ENCODE measurements at places on chromosomes 13 and 19.

GRCh38 chr19:38977445-38978325 is 2.1 kb upstream of the FBXO17 start:
- no peak for DNase-seq

GRCh38 chr13:37187105-37187504 is 81.6 kb upstream of the CSNK1A1L start:
- no peak for DNase-seq

GRCh38 chr19:55459551-55459949 is 1.9 kb downstream of the ISOC2 start:
- DNase-seq = no peak

- no peak for DNase-seq
Observed at GRCh38 chr19:547117-547516, 3.3 kb downstream of the GZMM start.

- DNase-seq = no peak
Observed at GRCh38 chr19:48683349-48683748, 10.5 kb upstream of the NTN5 start.

GRCh38 chr19:58394821-58395219 is 636 bp upstream of the RNF225 start:
- no peak for DNase-seq

DNA sequence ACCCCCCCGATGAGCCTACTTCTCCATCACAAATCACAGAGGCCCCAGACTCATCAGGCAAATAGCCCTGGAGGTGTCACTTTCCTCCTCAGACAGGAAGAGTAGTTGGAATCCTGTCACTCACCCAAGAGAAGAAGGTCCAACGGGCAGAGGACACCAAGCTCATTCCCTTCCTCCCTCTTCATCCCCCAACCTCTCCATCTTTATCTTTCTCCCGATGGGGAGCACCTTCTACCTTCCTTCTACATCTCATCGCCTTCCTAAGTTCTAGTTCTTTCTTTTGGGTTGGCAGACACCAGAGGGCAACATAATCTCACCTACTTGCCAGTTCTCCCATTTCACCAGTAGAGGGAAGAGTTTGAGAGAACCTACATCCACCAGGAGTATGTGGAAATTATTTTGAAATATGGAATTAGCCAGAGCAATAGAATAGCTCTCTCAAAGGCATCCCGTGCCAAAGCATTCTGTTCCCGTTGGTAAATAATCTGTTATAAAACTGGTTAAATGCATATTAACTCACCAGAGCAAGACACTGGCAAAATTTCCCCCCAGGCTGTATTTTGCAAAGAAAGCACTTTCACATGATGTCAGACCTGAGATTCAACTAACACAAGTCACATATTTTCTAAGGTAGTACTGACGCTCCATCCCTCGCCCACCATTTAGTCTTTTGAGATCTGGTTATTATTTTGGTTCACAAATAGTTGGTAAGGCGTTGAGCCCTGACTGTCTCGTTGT is 55.0 kb downstream of the ZIC5 start:
- DNase-seq = no peak

GRCh38 chr13:20188667-20189553 is 3.8 kb downstream of the GJB2 start:
- DNase-seq = no peak

GRCh38 chr19:10812196-10812595 is 23.8 kb downstream of the TMED1 start:
- no peak for DNase-seq

- no peak for DNase-seq
Observed at GRCh38 chr13:46804391-46804815, 7.4 kb upstream of the ESD start.

GRCh38 chr19:32969549-32969948 is 2.2 kb downstream of the CEP89 start:
- no peak for DNase-seq

DNA sequence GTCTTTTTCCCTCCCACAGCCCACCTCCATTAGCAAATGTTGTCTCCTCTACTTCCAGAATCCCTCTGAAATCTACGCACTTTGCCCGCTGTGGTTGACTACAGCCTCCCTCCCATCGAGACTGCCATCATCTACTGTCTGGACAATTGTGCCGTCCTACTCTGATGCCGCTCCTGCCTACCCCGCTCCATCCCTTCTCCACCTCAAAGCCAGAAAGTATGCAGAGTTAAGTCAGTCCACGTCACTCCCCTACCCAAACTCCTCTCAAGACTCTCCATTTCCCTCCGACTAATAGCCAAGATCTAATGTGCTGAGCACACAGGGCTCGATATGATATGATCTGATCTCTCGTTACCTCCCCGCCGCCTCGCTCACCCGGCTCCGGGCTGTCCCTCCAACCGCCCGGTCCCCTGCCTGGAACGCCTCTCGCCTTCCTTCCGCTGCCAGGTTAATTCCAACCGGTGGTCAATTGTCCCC is 556 bp downstream of the CACTIN start:
- no peak for DNase-seq

GRCh38 chr13:39685652-39686051 is 30.2 kb downstream of the COG6 start:
- no peak for DNase-seq

- DNase-seq = no peak
Observed at GRCh38 chr13:94389604-94390351, 89.7 kb downstream of the DCT start.

DNA sequence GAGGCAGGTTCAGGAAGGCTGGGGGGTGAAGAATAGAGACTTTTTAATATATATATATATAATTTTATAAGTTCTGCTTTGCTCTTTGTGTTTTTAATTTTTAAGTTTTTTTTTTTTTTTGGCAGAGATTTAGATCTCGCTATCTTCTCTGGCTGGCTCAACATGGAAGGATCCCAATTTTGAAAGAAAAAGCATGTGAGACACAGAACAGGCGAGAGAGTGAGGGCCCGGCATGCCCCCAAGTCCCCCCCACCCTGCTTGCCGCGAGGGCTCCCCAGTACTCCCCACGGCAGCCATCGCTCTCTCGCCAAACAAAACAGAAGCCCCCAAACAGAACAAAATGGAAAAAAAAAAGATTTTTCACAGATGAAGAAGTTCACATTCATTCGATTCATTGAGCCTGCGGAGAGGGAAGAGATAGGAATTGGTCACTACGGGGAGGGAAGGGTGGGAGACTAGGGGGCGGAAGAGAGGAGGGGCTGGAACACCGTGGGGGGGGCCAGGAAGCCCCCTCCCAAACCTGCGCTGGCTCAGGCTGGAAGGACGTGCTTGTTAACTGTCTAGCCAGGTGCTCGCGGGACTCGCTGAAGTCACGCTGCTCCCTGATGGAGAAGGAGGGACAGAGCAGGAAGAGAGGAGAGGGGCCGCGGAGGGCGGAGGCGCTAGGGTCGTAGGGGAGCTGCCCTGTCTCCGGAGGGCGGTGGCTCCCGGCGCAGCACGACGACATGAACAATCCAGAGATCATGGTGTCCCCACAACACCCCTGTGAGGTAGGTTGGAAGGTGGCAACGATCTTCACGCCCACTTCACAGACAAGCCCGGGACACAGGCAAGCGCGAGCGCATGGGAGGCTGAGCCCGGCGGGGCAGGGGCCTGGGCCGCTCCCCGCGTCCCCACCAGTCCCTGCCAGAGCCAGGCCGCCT is 10.6 kb downstream of the KHSRP start:
- no peak for DNase-seq

DNA sequence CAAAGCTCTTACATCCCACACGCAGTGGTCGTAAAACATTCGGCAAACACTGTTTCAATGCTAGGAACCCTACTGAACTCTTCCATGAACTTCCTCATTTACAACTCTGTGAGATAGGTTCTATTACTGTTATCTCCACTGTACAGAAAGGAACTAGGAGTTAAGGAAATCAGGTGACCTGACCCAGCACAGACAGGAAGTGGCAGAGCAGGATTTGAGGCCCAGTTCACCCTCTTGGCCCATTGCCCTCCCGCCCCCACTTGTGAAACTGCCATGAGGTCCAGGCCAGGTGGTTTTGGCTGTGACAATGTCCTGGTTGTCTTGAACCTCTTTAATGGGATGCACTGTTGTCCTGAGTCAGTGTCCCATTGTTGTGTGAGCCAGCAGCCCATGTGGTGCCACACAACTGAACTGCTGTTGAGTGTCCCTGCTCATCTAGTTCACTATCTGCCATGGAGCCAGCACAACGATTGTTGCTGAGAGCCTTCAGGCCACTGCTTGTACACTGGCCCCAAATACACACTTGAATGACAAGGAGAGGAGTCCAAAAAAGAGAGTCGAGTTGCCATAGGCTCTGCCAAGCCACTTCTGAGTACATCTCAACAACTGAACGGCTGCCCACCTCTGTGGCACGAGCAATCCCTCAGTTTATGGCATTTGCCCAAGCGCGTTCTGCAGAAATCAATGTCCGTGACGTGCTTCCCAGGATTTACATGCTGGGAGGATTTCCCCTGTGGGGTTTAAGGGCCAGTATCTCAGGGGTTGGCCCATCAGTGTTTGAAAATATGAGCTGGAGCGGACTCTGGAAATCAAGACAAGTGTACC is 484.6 kb downstream of the TSHZ3 start:
- peak; percentile 56 for DNase-seq

GRCh38 chr19:50500753-50501151 is 10.2 kb downstream of the JOSD2 start:
- no peak for DNase-seq

DNA sequence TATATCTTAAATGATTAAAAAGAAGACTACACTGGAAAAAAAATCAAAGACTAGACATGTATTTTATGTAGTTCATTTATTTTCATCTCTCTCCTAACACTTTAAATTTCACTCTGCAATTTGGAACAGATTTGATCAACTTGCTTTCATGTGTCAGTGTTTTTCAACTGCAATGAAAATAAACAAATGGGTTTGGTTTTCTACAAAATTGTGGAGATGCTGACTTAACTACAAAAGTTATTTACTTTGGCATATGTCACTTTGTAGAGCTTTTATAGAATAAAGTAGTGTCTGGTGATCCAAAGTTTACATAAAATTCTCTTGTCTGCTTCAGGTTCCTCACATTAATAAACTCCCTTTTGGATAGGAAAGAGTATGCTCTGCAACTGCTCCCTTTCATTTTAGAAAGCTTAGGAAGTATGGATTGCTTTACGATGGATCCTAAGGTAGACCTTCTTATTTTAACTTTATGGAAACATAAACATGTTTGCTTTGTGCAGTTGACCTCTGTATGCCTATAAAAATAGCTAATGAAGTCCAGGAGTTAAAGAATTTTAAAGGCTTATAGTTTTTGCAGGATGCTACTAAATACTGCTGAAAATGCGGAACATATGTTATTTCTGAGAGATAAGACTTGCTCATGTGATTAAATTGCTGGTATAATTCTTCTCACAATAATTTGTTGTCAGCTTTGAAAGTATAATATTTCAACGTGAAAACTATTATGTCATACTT is 815.9 kb downstream of the PCDH9 start:
- no peak for DNase-seq

GRCh38 chr13:24134757-24135156 is 25.8 kb upstream of the SPATA13 start:
- no peak for DNase-seq

DNA sequence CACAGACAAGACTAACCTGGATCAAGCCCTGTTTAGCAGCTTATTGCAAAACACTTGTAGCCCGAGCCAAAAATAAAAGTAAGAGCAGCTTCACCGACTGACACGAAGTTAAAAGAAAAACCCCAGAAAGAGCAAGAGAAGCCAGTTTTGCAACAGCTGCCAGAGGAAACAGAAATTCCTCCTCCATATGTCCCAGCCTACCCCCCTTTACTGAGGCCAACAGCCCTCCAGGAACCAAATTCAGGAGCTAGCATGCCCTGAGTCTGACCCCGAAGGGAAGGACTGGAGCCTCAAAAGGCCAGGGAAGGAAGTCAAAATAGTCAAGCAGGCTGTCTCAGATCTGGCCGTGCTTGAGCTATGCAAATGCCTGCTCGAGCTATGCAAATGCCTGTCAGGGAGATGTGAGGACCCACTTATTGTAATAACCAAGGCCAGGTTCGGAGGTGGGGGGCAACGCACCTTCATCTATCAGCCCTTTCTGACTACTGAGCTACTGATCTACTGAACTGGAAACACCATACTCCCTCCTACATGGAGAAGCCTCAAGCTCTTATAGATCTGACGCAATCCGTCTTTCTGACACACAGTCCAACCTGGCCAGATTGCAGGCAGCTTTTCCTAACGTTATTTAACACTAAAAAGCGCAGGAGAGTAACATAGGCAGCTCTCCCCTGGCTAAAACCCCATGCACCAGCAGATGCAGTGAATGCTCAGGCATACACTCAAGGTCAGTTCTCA is 6.7 kb downstream of the SIGLEC11 start:
- no peak for DNase-seq

- no peak for DNase-seq
Observed at GRCh38 chr13:84137292-84137691, 255.0 kb upstream of the SLITRK1 start.

DNA sequence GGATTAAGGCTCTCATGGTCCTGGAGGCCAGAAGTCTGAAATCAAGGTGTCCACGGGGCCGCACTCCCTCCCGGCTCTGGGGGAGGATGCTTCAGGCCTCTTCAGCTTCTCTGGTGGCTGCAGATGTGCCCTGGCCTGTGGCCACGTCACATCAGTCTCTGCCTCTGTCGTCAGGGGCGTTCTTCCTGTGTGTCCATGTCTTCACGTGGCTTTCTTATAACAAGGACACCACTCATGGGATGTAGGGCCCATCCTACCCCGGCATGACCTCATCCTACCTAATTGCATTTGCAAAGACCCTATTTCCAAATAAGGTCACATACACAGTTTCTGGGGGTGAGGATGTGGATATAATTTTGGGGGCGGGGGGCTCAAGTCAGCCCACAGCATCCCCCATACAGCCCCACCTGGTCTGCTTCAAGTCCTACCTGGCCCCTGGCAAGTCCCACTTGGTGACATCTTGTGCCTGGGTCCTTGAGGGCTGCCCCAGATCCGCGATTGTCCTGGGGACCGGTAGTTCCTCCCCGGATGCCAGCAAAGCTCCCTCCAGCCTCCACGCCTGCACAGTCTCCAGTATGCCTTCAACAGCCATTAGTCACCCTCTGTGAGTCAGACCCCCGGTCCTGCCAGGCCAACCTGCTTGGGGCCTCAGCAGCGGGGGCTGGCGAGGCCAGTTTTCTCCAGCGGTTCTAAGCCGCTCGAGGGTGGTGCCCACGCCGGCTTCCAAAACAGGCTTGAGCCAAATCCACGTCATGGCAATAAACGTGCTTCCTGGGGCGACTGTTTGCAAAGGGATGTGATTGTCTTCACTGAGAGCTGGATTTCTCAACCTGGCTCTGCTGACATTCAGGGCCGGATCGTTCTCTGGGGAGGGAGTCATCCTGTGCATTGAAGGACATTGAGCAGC is 32.2 kb downstream of the MYO9B start:
- peak; percentile 90 for DNase-seq

- DNase-seq = no peak
Observed at GRCh38 chr13:61486496-61486895, 70.8 kb upstream of the PCDH20 start.

GRCh38 chr19:6794686-6795431 is 22.4 kb downstream of the VAV1 start:
- DNase-seq = no peak

- DNase-seq = no peak
Observed at GRCh38 chr13:30796132-30796572, 60.8 kb downstream of the ALOX5AP start.

GRCh38 chr19:28435551-28436271 is 777.2 kb downstream of the UQCRFS1 start:
- no peak for DNase-seq
